ENCODE measurements at places on chromosomes 3 and 15. TPM values are rescaled to one million over a fixed set of nuclear protein-coding genes. Genes with fewer than 3 reads are reported as not detected.
A peak's percentile ranks its signal among the peaks of the same experiment; 100 is the strongest.

Gene CCK
- not detected for total RNA-seq

Gene ARPP21
- not detected for total RNA-seq

GRCh38 chr15:77384589-77385359, 35.1 kb downstream of the PEAK1 start:
- DNase-seq = no peak

GRCh38 chr3:25870452-25870851, 80.6 kb downstream of the OXSM start:
- DNase-seq = no peak

Gene ROPN1
- total RNA-seq = not detected

DNA sequence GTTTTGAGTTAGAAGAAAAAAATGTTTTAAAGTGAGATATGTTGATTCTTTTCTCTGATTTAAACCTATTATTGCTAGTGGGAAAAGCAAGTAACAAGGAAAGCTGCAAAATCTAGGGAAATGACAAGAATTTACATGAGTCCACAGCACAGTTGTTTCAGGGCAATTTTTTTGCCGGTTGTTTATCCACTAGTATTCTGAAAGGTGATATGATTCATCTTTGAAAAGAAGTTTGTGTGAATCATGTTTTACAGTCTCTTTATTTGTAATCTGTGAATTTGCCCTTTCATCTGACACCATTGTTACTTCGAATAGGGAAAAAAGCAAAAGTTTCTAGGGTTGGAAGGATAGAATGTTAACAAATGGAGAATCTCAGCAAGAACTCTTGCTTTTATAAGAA, 894.7 kb downstream of the OTOL1 start:
- DNase-seq = no peak

DNA sequence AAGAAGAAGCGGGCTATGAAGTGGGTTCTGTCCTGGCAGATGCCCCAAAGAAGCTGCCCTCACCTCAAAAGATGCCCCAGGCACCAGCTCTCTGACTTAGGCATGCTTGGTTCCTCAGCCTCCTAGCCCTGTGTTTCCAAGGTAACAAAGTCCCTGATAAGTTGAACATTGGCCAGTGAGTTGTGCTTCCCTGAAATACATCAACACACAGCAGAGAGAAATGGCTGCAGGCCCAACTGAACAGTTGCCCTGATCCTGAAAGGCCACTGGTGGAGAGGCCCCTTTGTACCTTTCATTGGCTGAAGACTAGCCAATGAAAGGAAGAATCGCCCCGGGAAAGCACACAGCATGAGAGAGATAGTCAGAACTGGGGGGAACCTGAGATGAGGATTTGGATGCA, 169.9 kb upstream of the CTNNB1 start:
- DNase-seq = no peak

GRCh38 chr3:113019182-113020137, 28.7 kb downstream of the GTPBP8 start:
- peak; percentile 91 for DNase-seq

- no peak for DNase-seq
Observed at GRCh38 chr3:38205472-38205805, 40.1 kb downstream of the OXSR1 start.

GRCh38 chr15:60590935-60591495, 112.1 kb upstream of the ICE2 start:
- DNase-seq = peak; percentile 21

Gene PPARG
- 19.8 TPM for total RNA-seq

Gene TTC21A
- total RNA-seq = 1.5 TPM

GRCh38 chr3:122349171-122349570, 24.1 kb downstream of the CSTA start:
- DNase-seq = no peak

GRCh38 chr3:139608924-139609323, 68.8 kb downstream of the NMNAT3 start:
- DNase-seq = no peak

GRCh38 chr3:45890405-45890804, 4.1 kb downstream of the CCR9 start:
- no peak for DNase-seq

GRCh38 chr3:156246961-156247725, 126.8 kb downstream of the KCNAB1 start:
- DNase-seq = no peak

DNA sequence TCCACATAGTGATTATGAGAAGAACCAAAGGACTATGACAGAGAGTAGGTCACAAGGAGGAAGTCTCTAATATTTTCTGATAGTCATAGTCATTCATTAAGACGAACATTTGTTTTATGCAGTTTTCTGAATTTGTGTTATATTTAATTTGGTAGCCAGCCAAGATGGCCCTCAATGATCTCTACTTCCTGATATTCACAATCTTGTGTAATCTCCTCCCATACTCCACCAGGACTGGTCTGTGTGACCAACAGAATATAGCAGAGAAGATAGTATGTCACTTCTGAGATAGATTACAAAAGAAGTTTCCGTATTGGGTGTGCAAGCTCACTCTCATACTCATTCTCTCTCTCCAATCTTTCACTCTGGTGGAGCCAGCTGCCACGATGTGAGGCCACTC, 30.8 kb downstream of the HLTF start:
- DNase-seq = no peak

- no peak for DNase-seq
Observed at GRCh38 chr3:121951291-121951919, 57.2 kb downstream of the SLC15A2 start.

DNA sequence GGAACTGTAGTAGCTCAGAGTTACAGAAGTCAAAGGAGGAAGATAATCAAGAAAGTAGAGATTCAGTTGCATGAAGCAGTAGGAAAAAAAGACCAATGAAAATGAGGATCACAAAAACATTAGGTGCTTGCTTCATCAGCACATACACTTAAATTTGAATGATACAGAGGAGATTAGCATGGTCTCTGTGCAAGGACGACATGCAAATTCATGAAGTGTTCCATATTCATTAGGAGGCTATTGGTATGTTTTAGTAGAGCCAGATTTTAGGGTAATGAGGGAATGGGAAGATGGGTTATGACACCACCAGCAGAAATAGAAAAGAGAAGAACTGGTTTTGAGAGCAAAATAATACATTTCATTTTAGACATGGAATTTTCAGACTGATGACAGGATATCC, 21.0 kb upstream of the TTC14 start:
- DNase-seq = no peak

Gene MCTP2
- total RNA-seq = 0.85 TPM

DNA sequence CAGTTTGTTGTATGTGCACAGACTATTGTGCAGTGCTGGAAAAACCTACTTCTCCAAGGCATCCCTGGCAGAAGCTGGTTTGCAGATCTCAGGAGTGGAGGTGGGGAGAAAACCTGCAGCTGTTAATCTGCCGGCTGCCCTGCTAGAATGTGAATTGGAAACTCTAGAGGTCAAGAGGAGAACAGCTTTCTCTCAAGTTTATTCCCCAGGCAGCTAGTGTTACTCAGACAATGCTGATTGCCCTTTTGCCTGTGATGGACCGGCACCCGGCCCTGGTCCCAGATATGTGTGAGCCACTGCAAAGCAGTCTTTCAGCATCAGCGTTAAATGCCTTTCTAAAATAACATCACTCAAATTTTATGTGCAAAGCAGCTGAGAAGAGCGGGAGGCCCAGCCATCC, 129.7 kb upstream of the TPM1 start:
- DNase-seq = no peak

Gene VWA5B2
- not detected for total RNA-seq

Gene ROBO1
- total RNA-seq = 4.1 TPM

DNA sequence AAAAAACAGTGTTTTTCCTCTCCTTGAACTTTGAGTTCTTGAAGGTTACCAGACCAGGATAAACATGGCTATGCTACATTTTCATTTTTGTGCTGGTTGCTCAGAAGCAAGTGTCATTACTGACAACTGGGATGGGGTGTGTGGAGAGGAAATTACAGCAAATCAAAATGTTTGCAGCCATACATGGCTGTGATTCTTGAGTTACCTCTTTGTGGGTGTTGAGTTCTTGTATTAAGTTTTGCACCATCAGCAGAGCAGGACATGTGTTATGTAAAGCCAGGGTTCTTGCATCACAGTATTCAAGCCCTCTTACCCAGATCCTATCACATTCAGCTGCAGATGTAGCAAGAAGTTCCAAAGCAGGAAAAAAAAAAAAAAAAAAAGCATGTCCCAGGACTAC, 53.9 kb upstream of the ATOSA start:
- no peak for DNase-seq

- no peak for DNase-seq
Observed at GRCh38 chr3:185912512-185912911, 25.3 kb downstream of the TRA2B start.

- no peak for DNase-seq
Observed at GRCh38 chr3:183692436-183692835, 5.2 kb upstream of the YEATS2 start.

DNA sequence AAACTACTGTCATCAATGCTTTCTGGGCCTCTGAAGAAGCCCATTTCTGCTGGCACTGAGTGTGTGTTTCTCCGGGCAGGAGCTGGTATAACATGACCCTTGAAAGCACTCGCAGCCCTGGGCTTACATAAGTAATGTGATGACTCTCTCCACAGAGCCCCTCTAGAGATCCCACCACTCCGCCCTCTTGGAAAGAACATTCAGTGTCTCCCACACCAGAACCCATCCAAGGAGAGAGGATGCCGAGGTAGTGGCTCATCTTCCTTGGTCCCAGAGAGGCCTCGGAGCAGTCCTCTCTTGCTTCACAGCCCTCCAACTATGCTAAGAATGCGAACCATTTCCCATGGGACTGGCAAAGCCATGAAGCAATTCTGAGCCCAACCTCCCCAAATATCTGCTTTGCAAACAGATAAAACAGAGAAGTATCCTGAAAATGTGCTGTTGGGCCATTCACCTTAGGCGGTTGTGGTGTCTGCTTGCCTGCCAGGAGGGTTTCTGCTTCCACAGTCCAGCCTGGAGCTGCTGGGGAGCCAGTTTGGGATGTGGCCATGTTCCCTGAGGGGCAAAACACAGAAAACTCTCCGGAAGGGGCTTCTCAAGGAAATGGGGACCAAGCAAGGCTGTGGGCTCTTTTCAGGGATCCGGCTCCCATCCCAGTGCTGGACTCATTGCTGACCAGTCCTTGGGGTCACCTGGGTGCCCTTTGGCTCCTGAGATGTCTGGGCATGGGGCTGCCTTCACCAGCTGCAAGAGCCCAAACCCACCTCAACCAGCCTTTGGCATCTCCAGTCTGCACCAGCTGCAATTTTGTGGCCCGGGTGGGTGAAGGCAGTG, 47.3 kb downstream of the AMOTL2 start:
- DNase-seq = no peak

Gene APEH
- total RNA-seq = 120 TPM

Gene CXCR6
- total RNA-seq = 0.45 TPM

DNA sequence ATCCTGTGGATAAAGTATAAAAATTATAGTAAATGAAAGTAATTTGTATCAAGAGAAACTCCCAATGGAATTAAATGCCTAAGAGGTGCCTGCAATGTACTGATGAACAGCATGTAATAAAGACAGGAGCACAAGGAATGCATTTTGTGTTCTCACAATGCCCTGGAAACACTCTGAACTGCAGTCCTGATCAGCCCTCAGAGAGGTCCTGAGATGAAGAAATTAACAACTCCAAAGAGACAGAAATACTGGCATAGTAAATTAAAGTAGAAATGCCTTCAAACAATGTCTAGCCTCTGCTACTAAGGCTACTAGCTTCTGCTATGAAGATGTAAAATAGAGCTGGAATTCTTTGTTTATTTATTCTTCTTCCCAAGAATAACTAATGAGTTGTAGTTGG, 59.9 kb downstream of the CFAP20DC start:
- DNase-seq = no peak

Gene SPINK8
- total RNA-seq = not detected

Gene FBXW12
- total RNA-seq = not detected

Gene NOX5
- not detected for total RNA-seq

DNA sequence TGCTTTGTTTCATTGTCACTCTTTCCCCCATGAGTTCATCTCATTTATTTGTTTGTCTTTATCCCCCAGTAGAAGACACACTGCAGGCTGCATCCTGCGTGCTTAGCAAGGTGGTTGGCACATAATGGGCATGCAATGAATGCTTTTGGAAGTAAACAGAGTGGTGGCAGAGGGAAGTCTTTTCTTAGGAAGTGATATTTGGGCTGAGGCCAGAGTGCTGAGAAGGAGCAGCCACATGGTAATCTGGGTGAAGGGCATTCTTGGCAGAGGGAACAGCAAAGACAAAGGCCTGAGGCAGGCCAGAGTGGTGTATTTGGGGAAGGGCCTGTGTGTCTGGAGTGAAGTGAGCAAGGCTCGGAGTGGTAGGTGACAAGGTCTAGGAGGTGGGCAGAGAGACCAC, 17.7 kb upstream of the ADAMTS7 start:
- DNase-seq = no peak

DNA sequence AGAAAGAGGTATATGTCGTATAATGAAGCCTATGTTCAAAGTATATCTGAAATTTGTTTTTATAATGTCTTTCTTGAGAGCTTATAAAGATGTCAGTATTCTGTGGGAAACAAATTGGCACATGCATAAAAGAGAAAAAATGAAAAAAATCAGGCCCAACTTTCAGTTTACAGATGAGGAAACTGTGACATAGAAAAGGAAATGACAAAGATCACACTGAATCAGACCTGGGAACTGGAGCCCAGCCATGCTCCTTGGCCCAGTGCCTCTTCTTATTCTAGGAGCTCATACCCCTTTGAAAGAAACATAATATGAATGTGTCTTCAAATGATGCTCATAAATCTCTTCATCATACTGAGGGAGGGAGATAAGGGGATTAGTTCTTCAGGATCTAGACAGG, 48.4 kb downstream of the TMEM44 start:
- no peak for DNase-seq

Gene CRYBG3
- total RNA-seq = 17.6 TPM

DNA sequence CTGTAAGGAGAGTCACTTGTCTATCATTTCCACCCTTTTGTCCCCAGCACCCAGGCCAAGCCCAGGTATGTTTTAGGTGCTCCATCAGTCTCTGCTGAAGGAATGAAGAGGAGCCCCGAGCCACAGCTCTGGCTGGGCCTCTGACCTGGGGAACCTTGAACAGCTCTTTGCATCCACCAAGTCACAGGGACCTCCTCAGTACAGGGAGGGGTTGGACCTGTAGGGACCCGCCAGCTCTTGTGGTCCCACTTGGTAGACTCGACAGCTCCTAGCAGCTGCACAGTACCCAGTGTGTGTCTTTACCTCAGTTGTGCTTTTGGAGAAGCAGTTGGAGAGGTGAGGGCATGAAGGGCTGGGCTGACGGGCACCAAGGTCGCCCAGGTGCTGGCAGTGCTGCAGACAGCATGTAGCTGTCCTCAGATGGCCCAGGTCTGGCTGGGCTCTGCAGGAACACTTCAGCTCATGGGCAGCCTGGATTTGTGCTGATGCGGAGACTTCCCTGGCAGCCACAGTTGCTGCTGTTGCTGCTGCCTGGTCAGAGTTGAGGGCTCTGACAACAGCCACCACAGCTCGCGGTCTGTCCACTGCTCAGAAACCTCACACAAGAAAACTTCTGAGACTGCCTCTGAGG, 123.6 kb downstream of the CACNA1D start:
- no peak for DNase-seq

- peak; percentile 57 for DNase-seq
Observed at GRCh38 chr3:97971679-97972567, at the start of gene RIOX2. Gene RIOX2 (minus strand): TSS chr3:97972431. CDS start chr3:97967593, 4,838 bp downstream.

Gene GATM
- 57.2 TPM for total RNA-seq
